ENCODE measurements at places on chromosomes 4 and X. TPM values are rescaled to one million over a fixed set of nuclear protein-coding genes. Genes with fewer than 3 reads are reported as not detected.

PDGFC gene
- total RNA-seq, result 145 TPM

GPR173 gene
- 3.9 TPM for total RNA-seq

KIAA1210 gene
- total RNA-seq, result not detected

MAGEB10 gene
- total RNA-seq, result not detected

- no peak for DNase-seq
These were observed 317.7 kb downstream of the ARHGAP24 start for GRCh38 chr4:85792376-85793232.

- no peak for DNase-seq
These were observed 8.7 kb downstream of the SHROOM4 start for GRCh38 chrX:50805276-50805675.

- DNase-seq, result peak; percentile 17
These were observed 42.6 kb downstream of the CHRNA9 start for GRCh38 chr4:40377512-40378365.

DNA sequence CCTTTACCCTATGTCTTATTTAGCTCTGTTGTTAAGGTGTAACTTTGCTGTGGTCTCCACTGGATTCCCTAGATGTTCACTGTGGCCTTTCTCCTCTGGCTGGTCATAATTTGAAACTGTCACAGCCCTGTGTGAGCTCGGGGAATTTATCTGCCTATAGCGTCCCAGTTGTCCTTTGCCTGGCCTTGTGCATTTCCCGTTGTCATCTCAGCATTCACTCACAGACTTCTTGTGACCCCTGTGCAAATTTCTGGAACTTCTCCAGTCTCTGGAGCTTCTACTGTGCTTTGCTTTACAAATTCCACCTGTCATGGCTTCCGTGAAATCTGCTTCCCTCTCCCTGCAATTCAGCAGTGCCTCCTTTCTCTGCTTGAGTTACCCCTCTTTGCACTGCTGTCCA lies 106.7 kb downstream of the WWC2 start:
- no peak for DNase-seq

DNA sequence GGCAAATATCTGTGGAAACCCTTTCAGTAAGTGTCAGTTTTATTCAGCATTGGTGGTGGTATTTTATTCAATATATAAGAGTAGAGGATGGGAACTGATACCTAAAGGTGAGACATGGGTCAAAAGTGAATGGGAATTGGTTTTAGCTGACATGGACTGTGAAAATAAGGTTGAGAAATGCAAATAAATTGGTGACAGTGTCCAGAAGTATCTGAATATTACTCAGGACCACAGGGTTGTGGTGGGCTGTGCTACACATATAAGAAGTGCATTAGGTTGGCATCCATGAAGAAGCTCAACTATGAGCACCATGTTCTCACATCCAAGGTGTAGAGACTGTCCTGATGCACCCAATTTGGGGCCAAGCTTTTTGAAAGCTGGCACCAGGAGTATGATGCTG lies 45.0 kb downstream of the ETDC start:
- DNase-seq, result no peak

GRCh38 chr4:2936773-2937145 lies 26.4 kb downstream of the NOP14 start:
- peak; percentile 66 for DNase-seq

DNA sequence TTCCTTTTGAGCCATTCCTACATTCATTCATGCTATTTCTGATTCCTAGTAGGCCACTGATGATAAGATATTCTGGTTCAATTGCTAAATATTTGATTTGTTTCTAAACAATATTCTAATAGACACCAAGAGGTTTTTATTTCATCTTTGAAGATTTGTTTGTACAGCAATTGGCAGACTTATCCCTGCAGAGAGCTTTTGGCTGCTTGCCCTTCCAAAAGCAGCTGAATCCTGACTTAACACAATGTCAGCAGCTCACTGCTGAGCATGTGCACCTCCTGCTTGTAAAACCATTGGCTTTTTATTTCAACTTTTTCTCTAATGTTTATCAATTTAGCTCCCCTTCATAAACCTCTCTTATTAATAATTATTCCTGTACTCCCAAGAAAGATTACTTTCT lies 45.3 kb downstream of the MMRN1 start:
- DNase-seq, result peak; percentile 10

Data from fibroblast of villous mesenchyme (primary cell).